ENCODE measurements at places on chromosomes 11 and 22. TPM values are rescaled to one million over a fixed set of nuclear protein-coding genes. Genes with fewer than 3 reads are reported as not detected.

DNA sequence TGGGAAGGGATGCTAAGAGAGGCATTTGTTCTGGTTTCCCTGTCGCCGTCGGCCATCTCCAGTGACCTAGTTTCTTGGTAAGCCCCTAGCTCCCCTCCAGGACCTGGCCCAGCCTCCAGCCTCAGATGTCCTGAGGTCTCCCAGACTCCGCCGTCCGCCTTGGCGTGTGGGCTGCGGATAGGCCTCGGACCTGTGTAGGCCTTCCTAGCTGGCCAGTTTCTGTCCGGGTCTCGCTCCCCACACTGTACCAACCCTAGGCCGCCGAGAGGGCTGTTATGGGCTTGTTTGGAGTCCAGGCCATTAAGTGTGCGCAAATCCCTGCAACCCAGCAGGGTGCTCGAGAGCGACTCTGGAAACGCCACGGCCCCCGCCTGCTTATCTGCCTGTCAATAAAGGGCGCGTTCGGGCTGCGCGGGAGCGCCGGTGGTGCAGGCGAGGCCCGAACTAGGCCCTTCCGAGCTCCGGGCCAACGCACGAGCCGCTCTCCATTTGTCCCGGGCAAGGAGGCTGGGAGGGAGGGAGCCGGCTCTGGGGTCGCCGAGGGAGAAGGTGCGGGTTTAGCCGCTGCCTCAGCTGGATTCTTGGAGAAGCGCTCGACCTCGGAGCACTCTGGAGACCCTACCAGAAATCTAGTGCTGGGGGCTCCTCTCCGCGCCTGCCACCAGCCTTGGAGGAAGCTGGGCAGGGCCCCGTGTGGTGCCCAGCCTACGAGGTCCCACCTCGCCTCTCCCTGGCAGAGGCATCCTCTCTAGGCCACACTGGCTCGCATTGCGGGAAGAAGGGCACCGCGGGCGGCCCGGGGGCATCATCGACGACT lies 8.7 kb upstream of the PAX6 start:
- no peak for DNase-seq

PIH1D2 gene
- 0.51 TPM for total RNA-seq

GRCh38 chr11:17538731-17539130 lies 5.5 kb downstream of the USH1C start:
- no peak for DNase-seq

NFAM1 gene
- not detected for total RNA-seq

GRCh38 chr11:44418456-44418830 lies 108.5 kb upstream of the ALX4 start:
- no peak for DNase-seq

SLC22A12 gene
- total RNA-seq: not detected

LGALS12 gene
- total RNA-seq: not detected

- no peak for DNase-seq
Measured at GRCh38 chr22:50626314-50626849, 1.6 kb downstream of the ARSA start.

DNA sequence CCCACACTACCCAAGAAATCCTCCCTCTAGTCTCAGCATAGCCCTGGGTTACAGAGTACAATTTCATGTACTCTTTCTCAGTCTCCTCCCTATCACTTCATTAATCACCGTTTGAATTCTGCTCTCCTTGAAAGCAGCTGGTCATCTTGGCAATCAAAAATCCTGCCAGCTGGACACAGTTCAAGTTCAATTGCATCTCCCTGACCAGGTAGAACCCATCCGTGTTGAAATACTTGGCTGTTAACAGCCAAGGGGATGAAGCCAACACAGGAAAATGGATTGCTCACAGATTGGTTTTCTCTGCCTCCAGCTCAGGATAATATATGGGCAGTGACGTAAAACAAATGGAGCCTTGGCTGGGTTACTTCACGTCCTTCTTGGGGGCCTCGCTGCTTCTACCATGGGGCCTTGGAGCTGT lies 55.1 kb upstream of the GRK3 start:
- DNase-seq: peak; percentile 12

AQP11 gene
- total RNA-seq: 0.26 TPM

FGF4 gene
- total RNA-seq: not detected

KRTAP5-8 gene
- not detected for total RNA-seq

DNA sequence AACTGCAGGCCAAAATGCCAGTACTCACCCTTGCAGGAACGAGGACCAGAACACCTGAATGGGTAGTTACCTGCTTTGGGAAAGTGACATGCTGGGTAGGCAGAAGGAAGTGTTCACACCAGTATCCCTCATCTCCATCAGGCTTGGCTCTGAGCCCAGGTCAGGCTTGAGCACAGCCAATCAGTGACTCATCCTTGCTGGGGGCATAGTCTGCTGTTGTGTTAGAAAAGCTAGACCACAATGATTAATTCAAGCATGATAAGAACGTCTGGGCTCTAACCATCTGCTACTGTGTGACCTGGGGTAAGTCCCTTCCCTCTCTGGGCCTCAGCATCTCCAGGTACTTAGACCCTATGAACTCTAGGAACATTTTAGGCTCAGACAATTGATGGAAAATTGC lies 450.4 kb downstream of the MIAT start:
- DNase-seq: peak; percentile 99

GRCh38 chr22:37431801-37432707 lies 4.8 kb upstream of the ELFN2 start:
- peak; percentile 98 for DNase-seq

PRODH gene
- 5.0 TPM for total RNA-seq

DNA sequence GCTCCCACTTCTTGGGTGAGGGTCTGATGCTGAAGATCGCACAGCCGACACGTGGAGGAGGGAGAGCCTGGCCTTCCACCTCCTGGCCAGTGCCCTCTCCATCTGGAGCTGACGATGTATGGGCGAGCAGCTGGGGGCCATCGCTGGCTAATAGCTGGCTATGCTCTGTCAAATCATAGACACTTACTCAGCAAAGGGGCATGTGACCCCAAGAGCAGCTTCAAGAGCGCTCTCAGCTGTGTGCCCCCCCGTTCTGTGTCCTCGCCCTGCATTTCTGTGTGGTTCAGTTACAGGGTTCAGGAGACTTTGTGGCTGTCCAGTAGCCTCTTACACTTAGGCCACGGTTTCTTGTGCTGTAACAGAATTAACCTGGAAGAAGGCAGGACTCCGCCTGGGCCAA lies 26.4 kb downstream of the FBLN1 start:
- no peak for DNase-seq

DNA sequence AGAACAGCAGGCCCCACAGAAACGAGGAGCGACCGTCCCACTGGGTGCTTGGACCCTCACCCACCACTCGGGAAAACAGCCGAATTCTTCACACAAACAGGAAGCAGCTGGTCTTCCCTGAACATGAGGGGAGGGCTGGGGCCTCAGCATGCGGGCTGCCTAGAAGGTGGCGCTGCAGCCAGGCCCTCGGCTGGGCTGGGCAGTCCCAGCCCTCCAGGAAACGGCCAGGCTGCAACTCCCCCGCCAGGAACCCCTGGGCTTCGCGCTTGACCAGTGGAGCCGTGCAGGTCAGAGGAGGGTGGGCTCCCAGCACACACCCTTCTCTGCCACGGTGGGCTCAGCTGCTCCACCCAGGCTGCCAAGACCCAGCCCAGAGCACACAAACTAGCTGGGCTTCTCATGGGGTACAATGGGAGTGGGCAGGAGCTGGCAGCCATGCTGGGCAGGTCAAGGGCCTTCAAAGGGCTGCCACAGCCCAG lies 29.6 kb downstream of the IGF2 start:
- no peak for DNase-seq

DNA sequence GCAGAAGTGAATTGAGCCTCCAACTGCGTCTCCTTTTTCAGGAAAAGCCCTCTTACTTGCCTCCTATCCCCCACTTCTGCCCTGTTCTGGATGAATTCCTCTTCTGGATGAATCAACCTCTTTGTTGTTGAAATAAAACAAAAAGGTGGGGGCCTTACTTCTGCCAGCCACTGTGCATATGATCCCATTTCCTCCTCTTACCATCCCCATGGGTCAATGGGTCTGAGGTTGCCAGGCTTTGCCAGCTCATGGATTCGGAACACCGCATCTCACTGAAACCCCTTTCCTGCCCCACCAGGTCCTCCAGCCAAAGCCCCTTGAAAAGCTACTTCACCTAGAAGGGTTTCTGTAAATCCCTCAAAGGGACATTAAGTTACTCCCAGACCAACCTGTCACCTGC lies 3.7 kb upstream of the CHST1 start:
- no peak for DNase-seq

GRCh38 chr22:46545086-46545792 lies 7.8 kb upstream of the CELSR1 start:
- DNase-seq: peak; percentile 52

GRCh38 chr11:133163463-133164419 lies 368.6 kb downstream of the OPCML start:
- DNase-seq: peak; percentile 30

TSPAN18 gene
- not detected for total RNA-seq

SESN3 gene
- 12.4 TPM for total RNA-seq

GRCh38 chr11:834371-835316 lies 1.9 kb downstream of the CD151 start:
- DNase-seq: peak; percentile 89

DNA sequence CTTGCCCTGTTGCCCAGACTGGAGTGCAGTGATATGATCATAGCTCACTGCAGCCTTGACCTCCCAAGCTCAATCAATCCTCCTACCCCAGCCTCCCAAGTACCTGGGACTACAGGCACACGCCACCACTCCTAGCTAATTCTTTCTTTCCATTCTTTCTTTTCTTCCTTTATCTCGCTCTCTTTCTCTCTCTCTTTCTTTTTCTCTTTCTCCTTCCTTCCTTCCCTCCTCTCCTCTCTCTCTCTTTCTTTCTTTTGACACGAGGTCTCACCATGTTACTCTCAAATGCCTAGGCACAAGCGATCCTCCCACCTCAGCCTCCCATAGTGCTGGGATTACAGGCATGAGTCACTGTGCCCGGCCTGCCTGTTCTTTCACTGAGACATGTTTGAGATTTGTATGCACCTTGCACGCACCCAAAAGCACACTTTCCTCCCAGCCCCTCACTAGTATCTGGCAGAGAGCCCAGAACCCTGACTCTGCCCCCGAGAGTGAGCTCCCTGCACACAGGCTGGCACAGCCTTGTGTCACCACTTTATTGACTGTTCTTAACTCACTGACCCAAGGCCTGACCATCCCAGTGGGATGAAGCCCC lies 56.8 kb downstream of the CD6 start:
- DNase-seq: peak; percentile 54

OLFML1 gene
- total RNA-seq: not detected

DNA sequence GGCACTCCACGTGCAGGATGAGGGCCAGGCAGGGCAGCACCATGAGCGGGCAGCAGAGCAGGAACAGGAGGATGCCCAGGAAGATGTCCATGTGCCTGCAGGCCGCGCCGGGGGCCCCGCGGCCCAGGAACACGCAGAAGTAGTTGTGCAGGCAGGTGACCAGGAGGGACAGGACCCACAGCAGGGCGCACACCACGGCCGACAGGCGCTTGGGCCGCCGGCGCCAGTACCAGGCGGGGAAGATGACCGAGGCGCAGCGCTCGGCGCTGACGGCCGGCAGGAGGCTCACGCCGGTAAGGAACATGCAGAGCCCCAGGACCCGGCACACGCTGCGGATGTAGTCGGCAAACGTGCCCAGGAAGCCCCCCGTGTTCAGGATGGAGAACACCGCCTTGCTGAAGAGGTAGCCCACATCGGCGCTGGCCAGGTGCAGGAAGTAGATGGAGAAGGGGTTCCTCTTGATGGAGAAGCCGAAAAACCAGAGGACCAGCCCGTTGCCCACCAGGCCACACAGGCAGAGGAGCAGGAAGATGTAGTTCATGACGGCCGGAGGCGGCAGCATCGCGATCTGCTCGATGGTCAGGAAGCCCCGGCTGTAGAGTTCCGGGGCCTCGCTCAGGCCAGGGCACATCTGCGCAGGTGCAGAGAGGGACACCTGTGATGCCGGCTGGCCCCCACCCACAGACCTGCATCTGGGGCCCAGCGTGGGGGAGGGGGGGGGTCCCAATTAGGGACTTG lies 7.2 kb downstream of the MRGPRF start:
- DNase-seq: no peak

BRSK2 gene
- not detected for total RNA-seq

GRCh38 chr11:62680825-62681240 lies 2.0 kb upstream of the UBXN1 start:
- peak; percentile 66 for DNase-seq

CTTN gene
- 412 TPM for total RNA-seq

DNA sequence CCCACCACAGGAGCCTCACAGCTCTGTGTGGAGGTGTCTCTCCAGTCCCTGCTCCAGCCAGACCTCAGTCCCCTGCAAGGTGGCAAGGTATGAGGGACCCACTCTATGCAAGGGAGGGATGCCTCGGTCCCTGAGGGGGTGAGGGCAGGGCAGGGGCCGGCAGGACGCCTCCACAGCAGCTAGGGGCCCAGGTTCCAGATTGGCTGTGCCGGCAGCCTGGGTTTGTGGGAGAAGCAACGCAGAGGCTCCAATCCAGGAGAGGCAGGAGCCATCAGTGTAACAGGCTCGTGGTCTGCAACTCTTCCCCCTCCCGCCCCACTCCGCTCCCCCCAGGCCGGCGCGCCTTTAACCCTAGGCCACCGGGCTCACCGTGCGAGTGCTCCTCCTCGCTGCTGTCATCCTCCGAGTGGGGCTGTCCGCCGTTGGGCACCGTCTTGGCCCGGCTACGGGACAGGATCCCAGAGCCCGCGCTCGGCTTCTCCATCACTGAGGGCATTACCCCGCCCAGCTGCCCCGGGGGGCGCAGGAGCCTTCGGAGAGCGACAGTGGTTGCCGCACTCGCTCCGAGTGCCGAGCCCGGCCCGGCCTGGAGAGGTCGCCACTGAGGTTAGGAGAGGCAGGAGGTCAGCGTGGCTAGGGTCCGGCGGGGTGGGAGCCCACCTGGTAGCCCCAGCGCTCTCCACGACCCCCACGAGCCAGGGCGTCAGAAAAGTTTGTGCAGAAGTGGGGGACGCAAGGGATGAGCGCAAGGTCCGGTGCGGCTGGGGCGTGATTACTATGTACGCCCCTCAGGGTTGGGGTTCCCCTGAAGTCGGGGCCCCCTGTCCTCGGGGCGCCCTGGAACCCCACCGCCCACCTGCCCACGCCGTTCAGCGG lies 765 bp downstream of the RCOR2 start:
- no peak for DNase-seq

DNA sequence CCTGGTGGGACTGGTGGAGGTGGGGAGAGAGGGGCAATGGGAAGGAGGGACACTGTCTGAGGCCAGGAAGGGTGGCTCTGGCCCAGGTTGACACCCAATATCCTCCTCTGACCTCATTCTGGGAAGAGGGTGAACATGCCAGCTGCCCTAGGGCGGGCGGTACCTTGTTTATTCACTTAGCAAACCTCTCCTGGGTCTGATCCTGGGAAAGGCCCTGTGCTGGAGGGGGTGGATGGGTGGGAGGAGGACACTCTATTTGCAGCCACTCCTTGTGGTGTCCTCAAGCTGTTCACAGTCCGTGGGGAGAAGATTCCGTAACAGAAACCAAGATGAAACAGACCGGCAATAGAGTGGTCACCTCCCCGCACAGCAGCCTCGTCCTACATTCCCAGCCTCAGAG lies 49.7 kb upstream of the EIF3D start:
- no peak for DNase-seq

GRCh38 chr11:34027516-34028408 lies 23.8 kb upstream of the CAPRIN1 start:
- DNase-seq: no peak

Measured in bronchial epithelial cell (primary cell).